ENCODE measurements at places on chromosomes 12 and 14. TPM values are rescaled to one million over a fixed set of nuclear protein-coding genes. Genes with fewer than 3 reads are reported as not detected.

The KRT79 gene
- total RNA-seq: not detected

DNA sequence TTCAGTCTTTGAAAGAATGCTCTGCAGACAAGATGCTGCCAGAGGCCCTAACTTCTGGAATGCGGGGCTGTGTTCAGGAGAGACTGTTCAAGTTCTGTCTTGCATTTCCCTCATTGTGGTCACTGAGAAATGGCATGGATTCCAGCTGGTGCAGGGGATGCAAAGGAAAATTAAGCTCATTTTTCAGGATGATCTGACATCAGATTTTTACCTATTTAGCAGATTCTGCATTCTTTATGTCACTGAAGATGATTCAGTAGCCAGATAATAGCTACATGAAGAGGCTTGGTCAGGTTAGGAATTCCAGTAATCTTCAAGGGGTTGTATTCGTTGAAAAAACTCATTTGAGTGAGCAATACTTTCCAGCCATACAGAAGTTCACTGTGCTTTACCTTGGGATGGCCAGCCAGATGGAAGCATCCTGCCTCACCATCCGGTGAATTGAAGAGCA, 16.1 kb upstream of the MFAP5 start:
- no peak overlapping the region for H3K27ac ChIP-seq
- peaks cover 4% of the 10 kb centered on the region for H3K4me1 ChIP-seq
- H3K4me3 ChIP-seq: no peak overlapping the region
- no peaks in the 10 kb centered on the region for H3K27me3 ChIP-seq

The DACT1 gene
- 4.5 TPM for total RNA-seq

The M6PR gene
- total RNA-seq: 153 TPM

GRCh38 chr12:95882873-95883272, 24.1 kb downstream of the SNRPF start:
- H3K4me3 ChIP-seq: no peak overlapping the region
- no peaks in the 10 kb centered on the region for H3K4me1 ChIP-seq
- no peak overlapping the region for H3K27ac ChIP-seq
- no peaks in the 10 kb centered on the region for H3K36me3 ChIP-seq

- H3K27me3 ChIP-seq: no peaks in the 10 kb centered on the region
- H3K4me1 ChIP-seq: no peaks in the 10 kb centered on the region
- no peak for DNase-seq
- no peaks in the 10 kb centered on the region for H3K36me3 ChIP-seq
Measured at GRCh38 chr12:56362130-56363059, at the start of gene APOF. TSS of gene APOF (minus strand) at chr12:56362857. CDS start at chr12:56362745, 112 bp downstream.

DNA sequence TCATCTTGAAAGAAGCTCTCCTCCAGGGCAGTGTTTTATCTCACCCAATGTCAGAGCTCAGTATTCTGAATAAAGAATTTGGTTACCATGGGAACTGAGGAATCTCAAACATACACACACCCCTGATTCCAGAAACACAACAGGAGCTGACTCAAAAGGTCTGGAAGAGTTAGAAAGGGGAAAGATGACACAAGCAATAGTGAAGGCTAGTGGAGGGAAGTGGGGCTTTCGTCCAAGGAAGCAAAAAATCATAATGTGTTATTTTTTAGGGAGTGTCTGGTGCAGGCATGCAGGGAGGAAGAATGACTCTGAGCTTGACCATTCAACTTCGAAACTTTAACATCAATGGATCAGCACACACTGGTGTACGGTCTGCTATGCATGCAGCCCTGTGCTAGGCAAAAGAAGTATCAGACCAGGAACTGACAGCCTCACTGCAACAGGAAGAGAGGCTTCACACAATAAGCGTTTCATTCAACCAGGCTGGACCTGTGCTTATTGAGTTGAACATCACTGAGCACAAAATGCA, 20.3 kb downstream of the HEBP1 start:
- H3K4me1 ChIP-seq: peaks cover 3% of the 10 kb centered on the region
- H3K27me3 ChIP-seq: no peaks in the 10 kb centered on the region
- no peak overlapping the region for H3K4me3 ChIP-seq
- peak; percentile 77 for DNase-seq
- H3K27ac ChIP-seq: no peak overlapping the region

The SCNN1A gene
- 312 TPM for total RNA-seq

The RFX4 gene
- total RNA-seq: not detected

The TCL1A gene
- 0.21 TPM for total RNA-seq

The CD27 gene
- total RNA-seq: 1.9 TPM

DNA sequence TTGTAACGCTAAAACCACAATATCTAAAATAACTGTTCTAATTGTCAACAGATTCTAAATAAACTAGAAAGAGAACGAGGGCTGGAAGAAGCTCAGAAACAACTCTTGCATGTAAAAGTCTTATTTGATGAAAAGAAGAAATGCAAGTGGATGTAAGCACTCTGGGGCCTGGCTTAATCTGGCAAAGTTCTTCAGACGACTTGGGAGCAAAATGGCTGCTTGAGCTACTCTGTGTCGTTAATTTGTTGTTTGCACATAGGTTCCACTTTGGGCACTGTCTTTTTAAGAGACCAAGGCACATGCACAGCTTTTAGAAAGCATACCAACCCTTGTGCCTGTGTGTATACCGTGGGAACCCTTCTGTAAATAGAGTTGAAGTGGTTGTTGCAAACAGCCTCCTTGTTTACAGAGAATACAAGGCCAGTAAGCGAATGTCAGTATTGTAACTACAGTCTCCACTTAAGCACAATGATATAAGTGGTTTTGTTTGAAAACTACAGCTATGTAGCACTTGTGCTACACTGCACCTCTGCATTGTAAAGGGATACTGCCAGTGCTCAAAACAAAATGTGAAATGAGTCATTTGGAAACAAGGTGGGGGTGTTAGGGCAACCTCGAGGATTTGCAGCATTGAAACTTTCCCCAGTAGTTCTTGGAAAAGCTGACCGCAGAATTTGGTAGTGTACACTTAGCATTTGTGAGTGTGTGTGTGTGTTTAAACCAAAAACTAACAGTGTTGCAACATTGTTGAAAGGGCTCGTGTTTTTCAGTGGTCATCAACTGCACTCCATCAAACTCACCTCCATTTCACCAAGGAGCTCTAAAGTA, 154.3 kb downstream of the CEP83 start:
- H3K27me3 ChIP-seq: no peaks in the 10 kb centered on the region
- no peaks in the 10 kb centered on the region for H3K4me1 ChIP-seq
- peak overlapping the region; percentile 81 for H3K27ac ChIP-seq
- peak; percentile 34 for DNase-seq
- H3K4me3 ChIP-seq: no peak overlapping the region

The FZD10 gene
- total RNA-seq: 1.8 TPM

- peaks cover 7% of the 10 kb centered on the region for H3K36me3 ChIP-seq
- no peak overlapping the region for H3K4me3 ChIP-seq
- H3K27ac ChIP-seq: no peak overlapping the region
- no peak for DNase-seq
- H3K4me1 ChIP-seq: peaks cover 49% of the 10 kb centered on the region
Measured at GRCh38 chr14:52051871-52052270, 17.0 kb downstream of the NID2 start.

GRCh38 chr14:77007975-77008421, 20.5 kb downstream of the IRF2BPL start:
- H3K27ac ChIP-seq: no peak overlapping the region
- DNase-seq: peak; percentile 79
- H3K27me3 ChIP-seq: no peaks in the 10 kb centered on the region
- H3K4me3 ChIP-seq: no peak overlapping the region
- H3K36me3 ChIP-seq: no peaks in the 10 kb centered on the region

The C12orf60 gene
- 0.55 TPM for total RNA-seq

The SYCP3 gene
- 0.46 TPM for total RNA-seq

DNA sequence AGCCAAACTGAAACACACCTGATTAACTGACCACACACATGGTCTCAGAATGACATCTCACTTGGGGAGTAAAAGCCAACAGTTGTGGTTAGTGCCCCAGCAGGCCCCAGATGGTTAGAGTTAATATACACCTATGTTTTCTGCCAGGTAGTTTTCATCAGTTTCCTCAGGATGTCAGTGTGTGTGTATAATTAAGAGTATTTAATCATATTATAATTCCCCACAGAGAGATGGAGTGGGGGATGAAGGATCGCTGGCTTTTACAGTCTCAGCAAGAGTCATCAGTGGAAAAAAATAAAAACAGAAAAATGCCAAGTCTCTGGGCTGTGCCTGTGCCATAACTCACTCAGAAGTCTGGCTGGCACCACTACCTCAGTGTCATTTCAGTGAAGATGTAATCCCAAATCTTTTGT, 412.5 kb downstream of the ZFP36L1 start:
- H3K27ac ChIP-seq: no peak overlapping the region
- H3K36me3 ChIP-seq: no peaks in the 10 kb centered on the region
- no peaks in the 10 kb centered on the region for H3K27me3 ChIP-seq
- H3K4me1 ChIP-seq: peaks cover 5% of the 10 kb centered on the region
- no peak for DNase-seq

GRCh38 chr12:18923721-18924120, 185.8 kb downstream of the CAPZA3 start:
- H3K36me3 ChIP-seq: no peaks in the 10 kb centered on the region
- no peak for DNase-seq
- no peak overlapping the region for H3K27ac ChIP-seq
- no peak overlapping the region for H3K4me3 ChIP-seq

DNA sequence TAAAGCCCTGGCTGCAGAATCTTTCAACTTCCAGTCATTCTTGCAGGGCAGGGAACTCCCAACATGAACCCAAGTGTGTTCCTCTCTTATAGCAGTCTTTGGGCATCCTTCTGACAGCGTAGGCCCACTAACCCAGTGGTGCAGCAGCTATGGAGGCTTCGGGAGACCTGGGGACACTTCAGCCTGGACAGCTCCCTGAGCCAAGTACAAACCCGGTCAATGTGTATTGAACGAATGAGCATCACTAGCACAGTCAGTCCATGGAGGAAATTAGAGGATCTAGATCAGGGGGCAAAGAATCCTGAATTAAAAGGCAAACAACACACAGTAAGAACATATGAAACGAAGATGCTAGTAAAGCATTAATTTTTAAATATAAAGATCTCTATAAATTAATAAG, 41.8 kb downstream of the KIAA0586 start:
- H3K27me3 ChIP-seq: no peaks in the 10 kb centered on the region

The TAS2R19 gene
- 3.2 TPM for total RNA-seq

GRCh38 chr12:15439459-15439858, 117.2 kb downstream of the PTPRO start:
- H3K4me3 ChIP-seq: no peak overlapping the region
- H3K36me3 ChIP-seq: no peaks in the 10 kb centered on the region
- H3K4me1 ChIP-seq: no peaks in the 10 kb centered on the region
- H3K27me3 ChIP-seq: no peaks in the 10 kb centered on the region

DNA sequence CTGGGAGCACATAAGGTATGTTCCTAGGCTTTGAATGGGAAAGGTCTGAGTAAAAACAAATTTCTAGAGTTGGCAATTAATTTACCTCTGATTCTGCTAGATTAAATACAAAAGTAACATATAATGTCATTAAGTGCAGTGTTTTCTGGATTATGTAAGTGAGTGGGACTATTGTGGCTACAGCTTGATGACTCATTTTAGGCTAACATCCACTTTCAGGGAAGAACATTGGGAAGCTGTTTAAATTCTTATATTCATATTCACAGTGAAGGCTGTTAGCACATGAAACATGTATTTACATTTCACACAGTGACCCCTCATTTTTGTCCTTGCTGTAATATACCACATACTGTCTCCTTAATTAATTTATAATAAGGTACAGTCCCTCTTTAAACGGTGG, 13.2 kb upstream of the BMAL2 start:
- no peak overlapping the region for H3K4me3 ChIP-seq
- no peaks in the 10 kb centered on the region for H3K27me3 ChIP-seq
- H3K36me3 ChIP-seq: peaks cover 3% of the 10 kb centered on the region
- no peak for DNase-seq

- H3K4me1 ChIP-seq: no peaks in the 10 kb centered on the region
- H3K27ac ChIP-seq: no peak overlapping the region
- no peaks in the 10 kb centered on the region for H3K36me3 ChIP-seq
- DNase-seq: no peak
- H3K4me3 ChIP-seq: no peak overlapping the region
Measured at GRCh38 chr12:44077294-44077693, 241.4 kb downstream of the TMEM117 start.

DNA sequence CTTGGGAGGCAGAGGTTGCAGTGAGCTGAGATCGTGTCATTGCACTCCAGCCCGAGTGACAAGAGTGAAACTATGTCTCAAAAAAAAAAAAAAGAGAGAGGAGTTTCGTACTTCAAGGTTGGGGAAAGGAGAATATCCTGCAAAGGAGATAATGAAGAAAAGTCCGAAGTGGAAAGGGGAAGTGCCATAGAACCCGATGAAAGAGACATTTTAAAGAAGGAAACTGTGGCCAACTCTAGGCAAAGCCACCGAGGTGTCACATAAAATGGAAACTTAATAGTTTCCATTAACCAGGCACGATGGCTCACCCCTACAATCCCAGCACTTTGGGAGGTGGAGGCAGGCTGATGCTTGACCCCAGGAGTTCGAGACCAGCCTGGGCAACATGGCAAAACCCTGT, 15.0 kb upstream of the LTBP2 start:
- H3K27ac ChIP-seq: no peak overlapping the region
- no peak for DNase-seq
- H3K4me3 ChIP-seq: no peak overlapping the region

The OR4E2 gene
- not detected for total RNA-seq

DNA sequence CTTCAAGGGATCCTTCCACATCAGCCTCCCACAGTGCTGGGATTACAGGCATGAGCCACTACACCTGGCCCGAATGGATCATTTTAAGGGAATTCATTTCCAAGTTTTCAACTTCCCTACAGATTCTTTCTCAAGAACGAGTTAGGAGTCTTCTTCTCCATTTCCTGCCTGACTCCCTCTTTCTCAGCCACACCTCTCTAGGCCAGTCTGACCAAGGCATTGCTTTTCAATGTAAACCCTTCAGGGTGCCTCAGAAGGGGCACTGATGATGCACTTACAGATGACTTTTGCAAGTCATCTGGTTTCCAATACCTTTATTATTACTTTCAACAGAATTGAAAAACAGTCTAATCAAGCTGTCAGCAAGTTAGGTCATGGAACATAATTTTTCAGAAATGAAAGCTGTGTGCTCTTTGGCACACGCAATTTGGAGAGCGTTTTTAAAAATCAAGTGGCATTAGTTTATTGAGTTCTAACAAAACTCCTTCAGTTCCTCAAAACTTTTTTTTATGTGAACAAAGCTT, 47.2 kb downstream of the SVOP start:
- no peaks in the 10 kb centered on the region for H3K36me3 ChIP-seq
- no peaks in the 10 kb centered on the region for H3K27me3 ChIP-seq
- H3K4me3 ChIP-seq: no peak overlapping the region
- DNase-seq: no peak

DNA sequence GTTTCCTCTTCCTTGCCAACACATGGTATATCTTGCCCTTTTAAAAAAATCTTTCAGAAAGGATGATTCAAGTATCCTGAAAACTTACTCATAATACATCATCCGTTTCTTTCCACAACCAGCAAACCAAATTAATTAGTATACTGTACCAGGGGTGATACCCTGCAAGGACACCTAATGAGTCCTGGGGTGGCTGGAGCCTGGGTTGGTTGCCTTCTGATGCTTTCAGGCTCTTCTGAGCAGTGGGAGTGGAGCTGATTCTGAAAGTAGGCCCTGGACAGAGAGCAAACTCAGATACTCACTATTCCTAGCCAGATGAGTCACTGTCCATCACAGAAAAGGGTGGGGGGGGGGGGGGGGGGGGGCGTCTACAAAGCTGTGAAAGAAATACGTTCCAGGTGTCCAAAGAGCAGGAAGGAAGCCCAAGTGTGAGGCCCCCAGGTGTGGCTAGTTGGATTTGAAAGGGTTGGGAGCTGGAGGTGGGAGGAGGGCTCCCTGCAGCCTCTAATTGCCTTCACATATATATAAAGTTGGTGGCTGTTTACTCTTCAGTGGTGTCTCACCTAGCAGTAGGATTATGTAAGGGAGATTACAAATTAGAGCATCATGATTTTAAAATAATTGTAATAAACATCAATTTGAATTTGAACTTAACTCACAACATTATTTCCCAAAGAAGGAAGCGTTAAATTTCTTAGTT, 36.5 kb downstream of the FBXO33 start:
- no peaks in the 10 kb centered on the region for H3K4me1 ChIP-seq
- no peaks in the 10 kb centered on the region for H3K27me3 ChIP-seq
- H3K36me3 ChIP-seq: peaks cover 17% of the 10 kb centered on the region
- H3K4me3 ChIP-seq: no peak overlapping the region
- H3K27ac ChIP-seq: no peak overlapping the region
- no peak for DNase-seq
